ENCODE measurements at places on chromosomes 1 and 21. TPM values are rescaled to one million over a fixed set of nuclear protein-coding genes. Genes with fewer than 3 reads are reported as not detected.
A peak's percentile ranks its signal among the peaks of the same experiment; 100 is the strongest.

DNA sequence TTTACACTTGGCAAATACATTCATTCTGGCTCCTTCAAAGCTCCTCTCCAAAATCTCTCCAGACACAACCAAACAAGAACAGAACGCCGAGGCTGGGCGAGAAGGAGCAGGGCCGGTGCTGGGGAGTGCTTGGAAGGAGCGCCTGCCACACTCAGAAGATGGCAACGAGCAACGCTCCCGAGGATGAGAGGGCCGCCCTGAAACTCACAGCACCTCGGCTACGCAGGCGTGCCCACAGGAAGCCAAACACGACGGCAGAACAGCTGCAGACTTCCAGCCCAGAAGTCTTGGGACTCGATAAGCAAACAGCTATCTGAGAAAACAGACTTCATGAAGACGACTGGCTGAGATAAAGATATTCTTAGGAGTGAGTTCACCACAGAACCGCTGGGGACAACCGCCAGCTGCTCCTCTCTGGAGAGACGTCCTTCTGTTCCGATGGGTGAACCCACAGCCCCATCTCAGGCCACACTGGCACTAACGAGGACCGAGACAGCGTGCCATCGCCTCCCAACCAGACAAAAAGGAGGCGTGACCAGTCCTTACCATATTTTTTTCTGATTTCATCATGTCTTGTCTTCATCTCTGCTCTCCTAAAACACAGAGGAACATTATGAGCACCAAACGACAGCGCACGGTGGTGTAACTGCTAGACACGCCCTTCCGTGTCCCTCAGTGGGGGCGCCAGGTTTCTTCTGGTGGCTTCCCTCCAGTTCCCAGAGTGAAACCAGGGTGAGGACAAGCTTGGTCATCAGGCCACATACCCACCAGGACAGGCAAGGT, 18.6 kb downstream of the PTTG1IP start:
- no peaks in the 10 kb centered on the region for H3K36me3 ChIP-seq
- no peaks in the 10 kb centered on the region for H3K27me3 ChIP-seq
- no peak for DNase-seq
- H3K4me3 ChIP-seq = no peak overlapping the region
- H3K27ac ChIP-seq = no peak overlapping the region
- no peaks in the 10 kb centered on the region for H3K4me1 ChIP-seq

GRCh38 chr1:156320560-156320959, 17.5 kb downstream of the CCT3 start:
- no peak overlapping the region for H3K4me3 ChIP-seq
- no peak overlapping the region for H3K27ac ChIP-seq
- no peak for DNase-seq
- peaks cover 53% of the 10 kb centered on the region for H3K36me3 ChIP-seq
- no peaks in the 10 kb centered on the region for H3K27me3 ChIP-seq

GRCh38 chr1:966704-967300, 520 bp downstream of the PLEKHN1 start:
- peaks cover 74% of the 10 kb centered on the region for H3K27me3 ChIP-seq
- H3K4me3 ChIP-seq = peak overlapping the region; percentile 62
- peaks cover 5% of the 10 kb centered on the region for H3K4me1 ChIP-seq
- H3K27ac ChIP-seq = no peak overlapping the region
- H3K36me3 ChIP-seq = no peaks in the 10 kb centered on the region

DNA sequence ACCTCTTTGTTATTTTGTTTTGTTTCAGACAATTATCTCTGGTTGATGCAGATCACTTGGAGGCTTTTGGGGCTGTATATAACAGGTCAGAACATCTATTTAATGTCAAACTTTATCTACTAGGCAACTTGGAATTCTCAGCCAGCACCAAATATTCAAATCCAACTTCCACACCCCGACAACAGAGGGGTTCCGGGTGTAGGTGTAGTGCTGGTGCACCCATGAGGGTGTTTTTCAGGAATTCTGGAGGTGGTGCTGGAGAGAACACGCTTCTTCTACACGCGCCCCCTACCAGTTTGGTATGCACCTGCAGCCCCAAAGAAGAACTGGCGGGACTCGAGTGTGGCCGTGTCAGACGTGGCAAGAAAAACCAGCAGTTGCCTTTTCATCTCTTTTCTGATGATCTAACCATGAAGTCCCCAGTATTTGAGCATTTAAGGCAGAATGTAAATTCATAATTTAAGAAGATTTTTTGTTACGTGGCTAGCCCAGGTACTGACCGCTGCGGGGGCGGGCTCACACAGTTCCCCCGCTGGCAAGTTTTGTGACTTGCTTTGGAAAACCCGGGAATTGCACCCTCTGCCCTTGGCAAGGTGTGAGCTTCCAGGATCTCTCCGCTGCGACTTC, 462 bp upstream of the TLCD4 start:
- H3K36me3 ChIP-seq = no peaks in the 10 kb centered on the region
- H3K27ac ChIP-seq = no peak overlapping the region
- H3K4me3 ChIP-seq = peak overlapping the region; percentile 84
- no peaks in the 10 kb centered on the region for H3K4me1 ChIP-seq

Gene PLA2G2F
- total RNA-seq = not detected

Gene NMNAT2
- total RNA-seq = 2.7 TPM

Gene MMEL1
- 0.31 TPM for total RNA-seq

Data from neural progenitor cell (in vitro differentiated cells).